Neural progenitor cell (in vitro differentiated cells): ENCODE measurements at places on chromosomes 7 and 10.

- H3K4me3 ChIP-seq, result no peak overlapping the region
- H3K27ac ChIP-seq, result no peak overlapping the region
- no peak for DNase-seq
- H3K36me3 ChIP-seq, result no peaks in the 10 kb centered on the region
- H3K4me1 ChIP-seq, result no peaks in the 10 kb centered on the region
Observed at GRCh38 chr7:149722356-149722957, 50.9 kb downstream of the ZNF467 start.

DNA sequence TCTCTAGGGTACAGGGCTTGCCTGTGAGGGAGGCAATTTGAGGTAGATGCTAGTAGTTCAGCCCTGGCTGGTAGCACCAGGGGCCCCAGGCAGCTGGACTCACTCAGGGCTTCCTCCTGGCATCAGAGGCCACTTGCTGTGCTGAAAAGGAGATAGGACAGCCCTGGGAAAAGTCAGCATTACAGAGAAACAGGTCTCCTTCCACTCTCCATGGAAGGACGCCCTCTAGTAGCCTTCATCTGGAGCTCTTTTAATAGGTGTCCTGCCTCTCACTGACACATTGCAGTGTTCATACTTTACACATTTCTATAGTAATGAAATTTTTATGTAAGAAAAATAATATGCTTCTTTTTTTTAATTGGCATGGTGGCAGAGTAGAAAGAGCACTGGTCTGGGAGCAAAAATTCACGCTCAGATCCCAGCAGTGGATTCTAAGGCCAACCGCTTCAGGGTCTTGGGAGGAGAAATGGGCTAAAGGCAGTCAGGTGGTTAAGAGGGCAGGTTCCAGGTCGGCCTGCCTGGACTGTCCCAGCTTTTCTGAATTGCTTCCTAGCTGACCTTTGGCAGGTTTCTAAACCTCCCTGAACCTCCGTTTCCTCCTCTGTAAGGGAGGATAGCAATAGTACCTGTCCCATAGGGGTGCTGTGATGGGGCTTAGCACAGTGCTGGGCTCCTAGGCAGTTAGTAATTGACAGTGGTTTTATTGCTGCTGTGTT is 35.8 kb downstream of the AIFM2 start:
- peaks cover 5% of the 10 kb centered on the region for H3K36me3 ChIP-seq
- no peaks in the 10 kb centered on the region for H3K4me1 ChIP-seq
- H3K4me3 ChIP-seq, result no peak overlapping the region
- no peak for DNase-seq
- H3K27me3 ChIP-seq, result no peaks in the 10 kb centered on the region
- H3K27ac ChIP-seq, result no peak overlapping the region

GRCh38 chr7:133975130-133975529 is 152.0 kb upstream of the LRGUK start:
- DNase-seq, result no peak
- no peak overlapping the region for H3K27ac ChIP-seq
- no peaks in the 10 kb centered on the region for H3K27me3 ChIP-seq
- peaks cover 24% of the 10 kb centered on the region for H3K4me1 ChIP-seq

DNA sequence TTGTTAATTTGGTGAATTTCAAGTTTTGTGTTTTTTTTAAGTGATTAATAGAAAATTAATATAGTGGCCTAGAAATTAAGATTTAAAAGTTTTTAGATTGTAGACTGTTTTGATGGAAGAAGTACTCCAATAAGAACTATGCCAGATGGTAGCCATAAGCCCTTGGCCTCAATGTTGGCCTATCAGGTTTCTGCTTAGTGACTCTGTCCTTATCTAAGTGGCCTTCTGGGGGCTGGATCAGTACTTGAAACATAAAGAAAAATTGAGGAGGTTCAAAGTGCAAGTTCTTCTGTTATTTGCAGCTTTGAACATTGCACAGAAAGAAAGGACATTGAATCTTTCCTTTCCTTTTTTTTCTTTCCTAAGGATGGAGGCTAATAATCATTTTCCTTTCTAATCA is 9.9 kb downstream of the CCDC126 start:
- H3K36me3 ChIP-seq, result no peaks in the 10 kb centered on the region
- H3K4me1 ChIP-seq, result peaks cover 15% of the 10 kb centered on the region
- H3K4me3 ChIP-seq, result no peak overlapping the region
- no peak for DNase-seq
- no peak overlapping the region for H3K27ac ChIP-seq
- no peaks in the 10 kb centered on the region for H3K27me3 ChIP-seq

DNA sequence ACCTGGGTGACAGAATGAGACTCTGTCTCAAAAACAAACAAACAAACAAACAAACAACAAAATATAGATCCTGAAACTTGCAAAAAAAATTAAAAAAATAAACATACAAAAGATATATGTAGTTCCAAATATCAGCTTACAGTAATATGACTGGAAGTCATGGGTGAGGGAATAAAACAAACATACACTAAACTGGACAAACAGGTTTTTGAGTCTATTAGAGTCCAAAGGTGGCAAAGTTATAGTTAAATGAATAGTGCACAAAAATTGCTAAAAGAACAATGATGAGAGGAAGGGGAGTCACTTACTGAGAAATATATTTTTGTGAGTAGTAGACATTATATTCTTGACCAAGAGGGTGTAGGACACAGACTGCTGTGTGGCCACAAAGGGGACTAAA is 16.7 kb upstream of the RSBN1L start:
- H3K4me3 ChIP-seq, result no peak overlapping the region
- no peak overlapping the region for H3K27ac ChIP-seq
- no peaks in the 10 kb centered on the region for H3K36me3 ChIP-seq
- H3K4me1 ChIP-seq, result peaks cover 4% of the 10 kb centered on the region

DNA sequence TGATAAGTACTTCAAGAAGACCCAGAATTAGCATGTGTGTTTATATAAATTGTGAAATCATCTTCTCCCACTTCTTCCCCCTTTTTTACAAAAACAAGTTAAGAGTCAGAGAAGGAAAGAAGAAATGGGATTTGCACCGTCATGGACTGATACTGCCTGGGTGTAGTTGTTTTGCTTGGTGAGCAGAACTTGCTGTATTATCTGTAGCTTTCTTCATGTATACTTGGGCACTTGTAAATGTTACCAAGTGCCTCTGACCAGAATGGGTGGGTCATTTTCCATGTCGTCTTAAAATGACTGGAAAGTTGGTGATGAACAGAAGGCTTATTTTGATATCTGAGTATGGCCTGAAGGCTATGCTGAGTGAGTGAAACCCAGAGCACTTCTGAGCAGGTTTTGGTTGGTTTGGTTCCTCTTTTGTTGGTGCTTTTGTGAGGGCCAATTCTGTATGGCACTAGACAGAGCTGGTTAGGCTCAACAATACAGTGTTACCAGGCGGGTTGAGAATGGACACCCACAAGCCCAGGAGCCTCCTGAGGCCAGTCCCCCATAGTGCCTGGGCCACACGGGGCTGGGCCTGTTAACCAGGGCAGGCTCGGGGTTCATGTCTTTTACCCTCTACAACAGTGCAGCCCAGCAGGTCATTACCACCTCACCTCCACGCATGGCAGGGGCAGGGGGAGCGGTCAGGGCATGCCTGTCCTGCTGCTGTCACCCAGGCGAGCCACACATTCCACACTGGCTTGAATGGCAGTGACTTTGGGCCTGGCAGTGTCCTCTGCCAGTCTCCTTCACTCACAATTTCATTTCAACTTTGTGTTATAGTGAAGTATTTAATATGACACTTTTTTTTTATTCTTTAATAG is 115.1 kb downstream of the CCNY start:
- peaks cover 25% of the 10 kb centered on the region for H3K4me1 ChIP-seq
- DNase-seq, result no peak
- H3K4me3 ChIP-seq, result no peak overlapping the region
- H3K27ac ChIP-seq, result no peak overlapping the region
- H3K27me3 ChIP-seq, result no peaks in the 10 kb centered on the region

DNA sequence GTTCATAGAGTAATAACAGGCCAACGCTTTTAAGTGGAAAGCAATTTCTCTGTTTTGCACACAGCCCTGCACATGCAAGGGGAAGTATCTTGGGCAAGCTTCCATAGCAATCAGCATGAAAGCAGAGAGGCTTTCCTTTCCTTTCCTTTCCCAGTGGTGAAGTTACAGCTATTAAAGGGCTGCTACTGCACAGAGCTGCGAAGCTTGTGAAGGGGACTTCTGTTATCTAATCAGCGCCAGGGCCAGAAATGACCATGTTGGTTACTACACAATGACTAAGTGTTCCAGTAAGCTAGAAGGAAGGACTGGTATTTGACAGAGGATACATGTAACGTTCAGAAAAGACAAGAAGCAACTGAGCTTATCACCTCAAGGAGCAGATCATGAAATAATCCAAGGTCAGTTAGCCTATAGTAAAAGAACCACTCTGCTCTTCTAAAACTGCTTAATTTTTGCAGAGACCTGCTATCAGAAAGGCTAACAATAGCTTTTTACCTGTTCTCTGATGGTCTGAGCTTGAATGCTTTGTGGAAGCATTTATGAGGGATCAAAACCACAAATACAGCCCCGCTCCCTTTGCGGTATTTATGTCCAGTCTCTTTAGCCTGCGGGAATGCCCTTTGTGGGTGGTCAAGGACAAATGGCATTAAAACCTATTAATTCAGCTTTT is 45.9 kb downstream of the SGMS1 start:
- peaks cover 12% of the 10 kb centered on the region for H3K4me1 ChIP-seq
- no peak overlapping the region for H3K4me3 ChIP-seq
- H3K27ac ChIP-seq, result no peak overlapping the region
- no peak for DNase-seq
